CD4-positive, CD25-positive, alpha-beta regulatory T cell (primary cell): ENCODE measurements at places on chromosomes 2 and 18.

- DNase-seq: no peak
Observed at GRCh38 chr2:127134833-127135830, 28.2 kb upstream of the BIN1 start.

DNA sequence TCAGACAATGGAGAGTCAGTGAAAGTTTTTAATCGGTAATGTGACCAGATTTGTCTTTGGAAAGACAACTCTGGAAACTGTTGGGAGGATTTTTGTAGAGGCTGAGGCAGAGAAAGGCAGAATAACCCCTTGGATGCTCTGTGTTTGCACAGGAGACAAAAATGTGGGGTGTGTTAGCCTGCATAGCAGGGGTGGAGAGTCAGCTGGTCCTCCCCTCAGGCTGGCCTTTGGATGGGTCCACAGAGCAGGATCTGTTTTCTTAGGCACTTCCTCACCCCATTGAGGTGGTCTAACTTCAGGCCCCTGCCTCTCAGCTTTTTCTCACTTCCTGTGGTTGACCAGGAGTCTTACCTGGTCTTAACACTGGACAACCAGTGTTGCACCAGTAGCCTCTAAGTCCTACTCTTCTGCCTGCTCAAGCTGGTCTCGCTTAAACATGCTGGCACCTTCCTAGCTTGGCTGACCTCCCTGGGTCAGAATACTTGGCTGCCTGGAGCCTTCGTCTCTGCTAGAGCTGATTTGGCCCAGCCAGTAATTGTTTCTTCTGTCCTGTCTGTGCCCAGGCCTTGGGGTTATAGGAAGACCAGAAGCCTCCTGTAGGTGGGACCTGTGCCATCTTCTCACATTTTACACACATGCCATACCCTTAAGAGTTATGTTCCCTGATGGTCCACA lies 259.8 kb upstream of the RASGRP3 start:
- no peak for DNase-seq

- DNase-seq: no peak
Observed at GRCh38 chr2:72794572-72794971, 31.3 kb downstream of the EXOC6B start.

DNA sequence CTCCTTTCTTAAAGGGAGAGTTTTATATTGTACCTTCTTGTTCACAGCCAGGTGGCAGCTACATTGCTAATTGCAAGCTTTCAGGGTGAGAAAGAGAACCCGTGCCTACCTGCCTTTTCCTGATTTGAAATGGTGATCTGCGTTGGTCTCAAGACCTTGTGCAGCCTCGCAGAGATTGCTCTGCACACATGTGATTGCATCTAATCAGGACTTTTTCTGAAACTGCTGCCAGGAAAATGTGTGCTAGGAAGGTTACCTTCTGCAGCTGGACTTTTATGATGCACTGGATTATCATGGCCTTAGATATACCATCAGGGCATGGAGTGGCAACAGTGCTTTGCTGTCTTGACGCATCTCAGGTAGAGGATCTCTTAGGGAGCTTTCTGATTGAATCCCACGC lies 45.1 kb downstream of the AGAP1 start:
- DNase-seq: no peak

- DNase-seq: no peak
Observed at GRCh38 chr2:150271952-150272802, 215.3 kb downstream of the RND3 start.
